Esophagus squamous epithelium (tissue), 5 donors: ENCODE measurements at places on chromosomes 1 and 21. TPM values are rescaled to one million over a fixed set of nuclear protein-coding genes. Genes with fewer than 3 reads are reported as not detected.

GRCh38 chr1:40264354-40264781 is 6.3 kb downstream of the ZMPSTE24 start:
- H3K4me3 ChIP-seq, result no peak overlapping the region
- H3K4me1 ChIP-seq, result peaks cover 11% of the 10 kb centered on the region
- H3K27me3 ChIP-seq, result no peaks in the 10 kb centered on the region
- H3K27ac ChIP-seq, result no peak overlapping the region
- DNase-seq, result no peak

- no peaks in the 10 kb centered on the region for H3K27me3 ChIP-seq
- peak overlapping the region; percentile 92 for H3K27ac ChIP-seq
- peaks cover 58% of the 10 kb centered on the region for H3K4me1 ChIP-seq
- DNase-seq, result no peak
Measured at GRCh38 chr21:31354122-31354521, 10.1 kb upstream of the TIAM1 start.

DNA sequence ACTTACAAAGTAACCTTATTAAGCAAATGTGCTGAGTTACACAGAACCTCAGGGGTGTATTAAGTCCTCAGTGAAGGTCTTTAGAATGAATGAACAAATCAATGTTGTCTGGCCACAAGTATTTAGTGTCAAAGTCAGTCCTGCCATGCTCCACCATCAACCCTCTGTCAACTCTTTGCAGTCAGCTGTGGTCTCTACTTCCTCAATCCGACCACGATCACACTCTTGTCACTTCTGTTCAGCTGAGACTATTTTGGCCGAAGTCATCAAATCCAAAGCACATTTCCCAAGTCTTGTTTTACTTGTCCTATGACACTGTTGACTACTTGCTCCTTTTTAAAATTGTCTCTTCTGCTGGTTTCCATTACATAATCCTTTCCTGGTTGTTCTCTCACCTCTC is 173.5 kb downstream of the ST6GALNAC5 start:
- H3K27me3 ChIP-seq, result no peaks in the 10 kb centered on the region
- H3K36me3 ChIP-seq, result no peaks in the 10 kb centered on the region
- peaks cover 4% of the 10 kb centered on the region for H3K4me1 ChIP-seq
- no peak overlapping the region for H3K27ac ChIP-seq
- no peak overlapping the region for H3K4me3 ChIP-seq

DNA sequence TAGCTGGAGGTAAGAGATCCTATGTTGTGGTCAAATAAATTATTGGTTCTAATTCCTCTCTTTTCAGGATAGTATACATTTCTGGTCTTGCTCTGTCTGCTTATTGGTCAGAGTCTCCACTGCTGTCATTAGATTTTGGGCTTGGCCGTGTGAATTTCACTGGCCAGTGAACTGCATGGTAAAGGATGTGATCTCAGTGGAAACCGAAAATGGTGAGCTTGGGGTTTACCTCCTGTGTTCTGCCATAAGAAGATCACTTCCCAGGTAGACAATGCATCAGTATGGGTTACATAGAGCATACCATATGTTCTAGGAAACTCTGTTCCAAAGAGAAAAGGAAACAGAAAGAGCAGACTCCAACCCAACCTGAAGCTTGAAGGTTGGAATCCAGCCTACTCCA is 1123.3 kb upstream of the B3GALT2 start:
- no peaks in the 10 kb centered on the region for H3K27me3 ChIP-seq
- no peak overlapping the region for H3K27ac ChIP-seq
- no peak for DNase-seq
- no peaks in the 10 kb centered on the region for H3K4me1 ChIP-seq

Gene TSPAN1
- 10.7 TPM for total RNA-seq

- H3K27me3 ChIP-seq, result no peaks in the 10 kb centered on the region
- no peaks in the 10 kb centered on the region for H3K36me3 ChIP-seq
- H3K4me1 ChIP-seq, result no peaks in the 10 kb centered on the region
- no peak for DNase-seq
- no peak overlapping the region for H3K4me3 ChIP-seq
Measured at GRCh38 chr1:12556368-12556930, 61.6 kb downstream of the DHRS3 start.

- H3K36me3 ChIP-seq, result peaks cover 40% of the 10 kb centered on the region
- no peak overlapping the region for H3K27ac ChIP-seq
- no peaks in the 10 kb centered on the region for H3K4me1 ChIP-seq
Measured at GRCh38 chr1:200991097-200991614, 32.4 kb downstream of the KIF21B start.

Gene RUNX1
- 8.2 TPM for total RNA-seq

DNA sequence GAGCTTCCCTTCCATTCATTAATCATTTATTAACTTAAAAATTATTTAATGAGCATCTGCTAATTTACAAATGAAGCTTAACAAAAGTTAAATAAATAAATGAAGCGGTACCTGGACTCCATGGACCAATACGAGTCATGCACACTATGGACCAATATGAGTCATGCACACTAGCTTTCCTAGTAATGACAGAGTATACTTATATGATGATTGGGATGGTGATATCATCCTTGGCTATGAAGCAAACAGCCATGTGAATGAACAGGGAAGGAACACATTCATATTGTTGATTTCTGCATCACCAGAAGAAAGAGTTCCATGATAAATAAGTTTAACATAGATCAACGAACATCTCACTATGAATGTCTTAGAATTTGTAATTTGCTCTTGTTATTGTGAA is 109.9 kb downstream of the SPAG17 start:
- H3K36me3 ChIP-seq, result no peaks in the 10 kb centered on the region
- H3K27me3 ChIP-seq, result no peaks in the 10 kb centered on the region
- H3K4me3 ChIP-seq, result no peak overlapping the region
- no peak for DNase-seq
- H3K4me1 ChIP-seq, result no peaks in the 10 kb centered on the region

DNA sequence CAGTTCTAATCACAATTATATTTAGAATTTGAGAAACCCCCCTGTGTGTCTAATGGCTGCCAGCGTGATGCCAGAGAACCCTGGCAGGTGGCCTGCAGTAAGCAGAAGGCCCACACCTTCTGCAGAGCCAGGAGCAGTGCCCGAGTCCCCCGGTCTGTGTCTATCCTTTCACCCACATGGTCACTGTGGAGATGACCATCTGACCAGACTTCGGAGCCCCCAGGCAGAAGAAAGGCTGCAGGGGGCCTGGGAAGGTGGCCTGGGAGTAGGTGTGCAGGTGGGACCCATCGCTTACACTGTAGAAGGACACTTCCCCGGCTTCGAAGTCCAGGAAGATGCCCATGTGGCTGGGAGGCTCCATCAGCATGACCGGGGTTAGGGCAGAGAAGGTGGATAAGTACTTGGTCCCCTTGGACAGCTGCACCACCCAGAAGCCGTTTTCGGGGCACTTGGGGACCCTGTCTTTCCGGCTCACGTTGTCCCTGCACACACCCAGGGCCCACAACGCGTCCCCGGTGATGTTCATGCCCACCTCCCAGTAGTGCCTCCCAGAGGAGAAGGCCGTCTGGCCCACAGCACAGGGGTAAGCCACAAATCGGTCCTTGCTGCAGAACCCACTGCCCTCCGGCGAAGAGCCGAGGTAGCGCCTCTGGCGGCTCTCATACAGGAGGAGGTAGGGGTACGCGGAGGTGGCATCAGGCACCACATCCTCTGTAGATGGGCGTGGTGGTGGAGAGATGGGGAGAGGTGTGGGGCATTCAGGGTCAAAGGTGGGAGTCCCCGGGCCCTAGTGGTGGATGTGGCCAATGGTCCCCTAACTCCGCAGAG is 1.6 kb upstream of the TRIM11 start:
- no peaks in the 10 kb centered on the region for H3K36me3 ChIP-seq
- H3K27me3 ChIP-seq, result no peaks in the 10 kb centered on the region
- no peak overlapping the region for H3K27ac ChIP-seq
- H3K4me1 ChIP-seq, result peaks cover 72% of the 10 kb centered on the region
- no peak for DNase-seq
- no peak overlapping the region for H3K4me3 ChIP-seq

DNA sequence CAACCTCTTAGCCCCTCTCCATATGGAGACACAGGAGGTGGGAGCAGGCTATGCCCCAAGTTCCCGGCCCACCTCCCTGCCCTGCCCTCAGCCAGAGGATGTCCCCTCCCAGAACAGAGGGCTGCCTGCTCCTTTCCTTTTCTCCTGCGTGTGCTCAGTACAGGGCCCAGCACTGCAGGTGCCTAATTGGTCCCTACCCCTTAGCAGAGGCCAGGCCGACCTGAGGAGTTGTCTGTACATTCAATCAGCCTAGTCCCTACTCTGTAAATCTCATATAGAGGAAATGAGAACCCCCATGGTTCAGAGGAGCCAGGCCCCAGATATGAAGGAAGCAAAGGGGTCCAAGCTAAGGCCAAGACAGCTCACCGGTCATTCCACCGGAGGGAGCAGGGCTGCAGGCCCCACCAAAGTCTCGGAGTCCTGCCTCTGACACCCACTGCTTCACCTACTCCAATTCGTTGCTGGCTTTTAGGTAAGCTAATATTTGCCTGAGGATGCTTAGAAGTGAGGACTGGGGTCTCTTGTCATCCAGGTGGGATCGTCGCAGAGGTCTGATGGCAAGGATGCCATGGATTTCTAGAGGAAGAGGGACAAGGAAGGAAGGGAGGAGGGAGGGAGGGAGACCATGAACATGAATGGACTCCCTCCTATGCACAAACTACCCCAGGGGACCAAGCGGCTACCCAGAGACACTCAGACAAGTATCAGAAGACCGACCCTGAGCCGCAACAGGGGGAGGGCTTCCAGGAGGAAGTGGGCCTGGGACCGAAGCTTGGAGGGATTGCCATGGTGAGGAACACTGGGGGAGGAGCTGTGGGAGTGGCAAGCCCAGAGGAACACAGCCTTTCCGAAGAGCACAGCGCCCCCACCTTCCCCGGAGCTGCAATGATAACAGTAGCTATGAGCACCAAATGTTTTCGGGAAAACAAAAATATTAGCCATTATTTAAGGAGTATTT is 30.4 kb upstream of the FOXO6 start:
- DNase-seq, result no peak
- H3K4me3 ChIP-seq, result no peak overlapping the region
- peaks cover 13% of the 10 kb centered on the region for H3K27me3 ChIP-seq
- H3K27ac ChIP-seq, result no peak overlapping the region
- no peaks in the 10 kb centered on the region for H3K4me1 ChIP-seq

Gene RAB3B
- under 0.01 TPM for total RNA-seq

Gene NBPF4
- not detected for total RNA-seq
